Activated effector memory CD4-positive, alpha-beta T cell treated with Interleukin-2 at 50 U/mL for 16 hours (primary cell): ENCODE measurements at places on chromosomes 16 and 17.

DNA sequence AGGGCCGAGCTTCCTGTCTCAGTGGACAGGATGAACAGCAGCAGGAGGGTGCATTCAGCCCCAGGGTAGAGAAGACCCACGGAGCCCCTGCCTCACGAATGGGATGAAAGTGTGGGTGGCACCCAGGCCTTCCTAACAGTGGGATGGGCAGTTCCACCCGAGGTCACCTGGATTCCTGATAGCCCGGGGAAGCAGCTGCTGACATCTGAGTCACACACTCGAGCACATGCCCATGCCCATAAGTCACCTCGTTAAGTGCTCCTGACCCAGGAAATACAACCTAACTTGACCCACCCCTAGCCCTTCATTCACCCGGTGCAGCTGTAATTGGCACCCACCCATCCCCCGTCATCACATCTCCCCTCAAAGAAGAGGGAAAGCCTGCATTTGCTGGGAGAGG is 85.3 kb upstream of the FOXF1 start:
- DNase-seq: no peak

- DNase-seq: no peak
Measured at GRCh38 chr16:86211800-86212199, 298.5 kb upstream of the FOXF1 start.

- no peak for DNase-seq
Measured at GRCh38 chr17:81996232-81996756, 18.9 kb downstream of the ASPSCR1 start.

DNA sequence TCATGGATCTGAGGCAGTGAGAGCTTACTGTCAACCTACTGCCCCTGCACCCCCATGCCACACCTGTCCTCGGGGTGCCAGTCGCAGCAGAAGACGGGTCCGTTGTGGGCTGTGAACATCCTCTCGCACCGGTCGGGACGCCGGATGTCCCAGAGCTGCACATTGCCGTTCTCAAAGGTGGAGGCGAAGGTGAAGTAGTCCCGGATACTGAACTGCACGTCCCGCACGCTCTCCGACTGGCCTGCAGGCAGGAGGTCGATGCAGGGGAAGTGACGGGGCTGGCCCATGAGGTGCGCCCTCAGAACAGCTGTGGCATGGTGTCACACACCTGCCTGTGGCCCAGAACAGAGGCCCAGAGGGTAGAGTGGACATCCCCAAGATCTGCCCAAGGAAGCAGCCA is 2.7 kb downstream of the WDR24 start:
- no peak for DNase-seq

DNA sequence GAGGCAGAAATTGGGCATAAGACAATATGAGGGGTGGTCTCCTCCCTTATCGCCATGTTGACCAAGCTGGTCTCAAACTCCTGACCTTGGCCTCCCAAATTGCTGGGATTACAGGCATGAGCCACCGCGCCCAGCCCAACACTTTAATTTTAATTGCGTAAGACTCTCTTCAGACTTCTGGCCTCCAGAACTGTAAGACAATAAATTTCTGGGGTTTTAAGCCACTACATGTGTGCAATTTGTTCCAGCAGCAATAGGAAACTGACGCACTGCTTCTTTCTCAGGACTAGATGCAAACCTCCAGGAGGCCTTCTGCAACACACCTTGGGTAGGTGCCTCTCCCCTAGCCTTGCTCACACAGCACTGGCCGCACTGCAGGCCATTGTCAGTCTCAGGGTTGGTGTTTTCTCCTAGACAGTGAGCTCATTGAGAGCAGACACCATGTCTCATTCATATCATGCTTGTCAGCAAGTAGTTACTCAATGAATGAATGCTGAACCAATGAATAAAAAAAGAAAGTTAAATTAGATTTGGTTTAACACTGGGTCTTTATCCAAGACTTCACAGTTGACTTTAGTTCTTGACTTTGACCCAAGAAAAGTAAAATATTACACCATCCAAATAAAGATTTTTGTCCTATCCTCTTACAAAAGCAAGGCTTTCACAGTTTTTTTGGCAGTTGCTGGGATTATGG is 5.5 kb upstream of the ACSF2 start:
- no peak for DNase-seq

DNA sequence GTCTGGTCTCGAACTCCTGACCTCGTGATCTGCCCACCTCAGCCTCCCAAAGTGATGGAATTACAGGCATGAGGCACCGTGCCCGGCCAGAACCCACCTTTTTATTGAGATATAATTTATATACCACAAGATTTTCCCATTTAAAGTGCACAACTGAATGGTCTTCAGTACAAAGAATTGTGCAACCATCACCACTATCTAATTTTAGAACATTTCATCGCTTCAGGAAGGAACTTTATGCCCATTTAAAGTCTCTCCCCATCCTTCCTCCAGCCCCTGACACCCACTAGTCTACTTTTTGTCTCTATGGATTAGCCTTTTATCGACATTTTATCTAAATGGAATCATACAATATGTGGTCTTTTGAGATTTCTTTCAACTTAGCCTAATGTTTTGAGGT is 25.4 kb upstream of the HELZ start:
- no peak for DNase-seq

- DNase-seq: no peak
Measured at GRCh38 chr17:5919089-5919488, 151.1 kb upstream of the WSCD1 start.

- DNase-seq: no peak
Measured at GRCh38 chr16:7967996-7968509, 622.3 kb downstream of the TMEM114 start.

DNA sequence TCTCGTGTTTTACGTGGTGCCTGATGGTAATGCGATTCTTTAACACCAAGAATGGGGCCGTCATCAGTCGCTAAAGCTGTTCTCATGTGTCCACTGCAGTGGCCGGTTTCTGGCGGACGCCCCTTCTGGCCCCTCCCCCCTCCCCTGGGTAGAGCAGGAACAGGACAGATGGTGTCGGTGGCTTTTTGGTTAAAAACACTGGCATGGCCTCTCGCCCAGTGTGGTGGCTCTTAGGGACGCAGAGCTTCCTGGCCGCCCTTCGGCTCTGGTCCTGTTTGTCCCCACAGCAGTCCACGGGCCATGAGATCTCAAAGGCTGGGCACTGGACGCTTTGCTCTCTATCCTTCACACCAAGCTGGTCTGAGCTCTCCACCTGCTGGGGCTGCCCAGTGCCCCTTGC is 151.8 kb downstream of the BANP start:
- no peak for DNase-seq

DNA sequence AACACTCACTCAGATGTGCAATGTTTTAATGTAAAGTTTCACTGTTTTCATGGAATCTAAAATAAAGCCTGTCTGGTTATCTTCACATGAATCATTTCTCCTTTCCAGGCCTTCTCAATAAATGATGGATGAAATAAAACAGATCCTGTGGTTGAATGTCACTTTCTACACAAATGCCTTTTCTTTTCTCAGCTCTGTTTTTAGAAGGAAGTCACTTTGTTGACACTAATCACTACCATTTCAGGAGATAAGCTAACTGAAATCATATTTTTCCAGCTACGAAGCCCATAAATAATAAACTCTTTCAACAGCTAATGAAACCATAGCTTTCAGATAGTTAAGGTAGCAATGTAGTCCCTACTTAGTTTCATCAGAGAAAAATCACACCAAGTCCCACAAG is 17.9 kb downstream of the NME2 start:
- no peak for DNase-seq

DNA sequence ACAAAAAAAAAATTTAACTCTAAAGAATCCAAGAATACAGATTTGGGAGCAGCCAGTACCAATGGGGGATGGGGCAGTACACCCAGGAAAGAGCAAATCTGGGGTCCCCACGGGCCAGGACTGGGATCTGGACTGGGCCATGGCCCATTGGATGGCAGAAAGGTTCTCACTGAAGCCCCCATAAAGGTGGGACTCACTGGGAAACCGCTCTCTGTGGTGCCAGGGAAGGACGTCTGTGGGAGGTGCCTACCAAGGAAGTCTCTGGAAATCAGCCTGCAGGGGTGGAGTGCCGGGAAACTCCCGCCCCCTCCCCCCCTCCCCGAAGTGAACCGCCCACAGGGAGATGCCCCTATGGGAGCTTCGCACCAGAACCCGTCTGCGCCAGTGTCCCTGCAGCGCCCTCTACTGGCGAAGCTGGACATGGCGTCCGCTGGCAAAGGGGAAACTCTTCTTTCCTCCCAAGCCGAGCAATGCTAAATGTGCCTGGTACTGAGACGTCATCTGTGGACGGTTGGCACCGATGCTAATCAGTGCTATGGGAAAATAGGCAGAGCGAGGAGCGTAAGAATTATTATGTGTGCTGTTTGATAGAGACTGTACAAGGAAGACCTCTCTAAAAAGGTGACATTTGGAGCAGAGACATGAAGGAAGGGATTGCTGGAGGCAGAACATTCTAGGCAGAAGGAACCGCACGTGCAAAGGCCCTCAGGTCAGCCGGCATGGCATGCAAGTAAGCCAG is 671.1 kb downstream of the WWOX start:
- peak; percentile 77 for DNase-seq

GRCh38 chr17:75645889-75646637 is 12.8 kb downstream of the SMIM5 start:
- DNase-seq: no peak

DNA sequence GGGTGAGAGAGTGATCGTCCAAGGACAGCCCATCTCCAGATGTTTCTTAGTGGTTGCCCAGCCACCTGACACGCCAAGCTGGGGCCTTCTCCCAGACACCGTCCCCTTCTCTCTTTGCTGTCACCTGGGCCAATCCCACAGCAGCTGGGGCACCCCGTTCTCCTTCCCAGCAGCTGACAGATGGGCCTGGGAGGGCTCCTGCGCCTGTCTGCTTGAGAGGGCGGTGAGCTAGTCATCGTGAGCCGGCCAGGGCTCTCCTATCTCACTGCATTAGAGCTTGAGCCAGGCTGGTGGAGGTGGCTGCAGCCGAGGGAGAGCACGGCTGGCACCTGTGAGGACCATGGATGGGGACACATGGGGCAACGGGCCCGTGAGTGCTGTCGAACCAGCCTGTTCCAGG is 41.2 kb downstream of the RAB11FIP3 start:
- DNase-seq: no peak

- DNase-seq: no peak
Measured at GRCh38 chr17:75075597-75076336, 12.0 kb upstream of the SLC16A5 start.

DNA sequence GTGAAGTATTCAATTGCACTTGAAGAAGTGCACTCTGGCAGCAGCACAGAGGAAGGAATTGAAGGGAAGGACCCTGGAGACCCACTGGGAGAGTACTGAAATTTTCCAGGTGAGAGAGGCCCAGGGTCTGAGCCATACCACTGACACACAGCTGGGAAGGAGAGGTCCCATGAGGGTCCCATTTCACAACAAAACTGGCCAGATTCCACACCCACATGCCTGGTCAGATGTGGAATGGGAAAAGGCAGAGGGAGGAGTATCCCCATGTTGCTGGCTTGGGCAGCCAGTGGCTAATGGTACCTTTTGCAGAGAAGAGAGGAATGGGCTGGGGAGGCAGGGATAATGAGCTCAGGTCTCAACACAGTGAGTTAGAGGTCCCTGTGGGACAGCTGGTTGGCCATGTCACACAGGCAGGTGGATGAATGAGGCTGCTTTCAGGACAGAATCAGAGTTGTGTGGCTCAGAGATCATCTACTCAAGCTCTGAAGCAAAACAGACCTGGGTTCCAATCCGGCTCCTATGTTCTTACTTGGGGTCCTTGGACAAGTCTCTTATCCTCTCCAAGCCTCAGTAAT is 26.2 kb upstream of the NGFR start:
- DNase-seq: no peak

DNA sequence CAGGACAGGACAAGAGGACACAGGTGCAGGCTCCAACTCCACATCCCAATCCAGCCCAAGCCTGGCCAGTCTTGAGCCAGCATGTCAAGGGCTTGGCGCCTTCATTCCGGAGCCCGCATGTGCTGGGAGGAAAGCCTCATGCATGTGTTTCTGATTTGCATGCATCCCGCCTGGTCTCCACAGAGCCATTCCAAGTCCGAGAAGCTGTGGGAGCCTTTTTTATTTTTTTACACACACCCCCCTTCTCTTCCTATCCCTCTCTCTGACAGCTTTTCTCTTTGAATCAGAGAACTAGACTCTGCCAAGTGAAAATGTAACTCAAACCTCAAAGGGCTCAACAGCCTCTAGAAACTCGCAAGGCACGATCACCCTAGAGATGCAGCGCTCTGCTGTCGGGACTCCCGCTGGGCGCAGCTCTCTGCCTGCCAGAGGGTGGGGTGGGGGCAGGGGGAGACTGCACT is 45.1 kb downstream of the NOG start:
- no peak for DNase-seq

DNA sequence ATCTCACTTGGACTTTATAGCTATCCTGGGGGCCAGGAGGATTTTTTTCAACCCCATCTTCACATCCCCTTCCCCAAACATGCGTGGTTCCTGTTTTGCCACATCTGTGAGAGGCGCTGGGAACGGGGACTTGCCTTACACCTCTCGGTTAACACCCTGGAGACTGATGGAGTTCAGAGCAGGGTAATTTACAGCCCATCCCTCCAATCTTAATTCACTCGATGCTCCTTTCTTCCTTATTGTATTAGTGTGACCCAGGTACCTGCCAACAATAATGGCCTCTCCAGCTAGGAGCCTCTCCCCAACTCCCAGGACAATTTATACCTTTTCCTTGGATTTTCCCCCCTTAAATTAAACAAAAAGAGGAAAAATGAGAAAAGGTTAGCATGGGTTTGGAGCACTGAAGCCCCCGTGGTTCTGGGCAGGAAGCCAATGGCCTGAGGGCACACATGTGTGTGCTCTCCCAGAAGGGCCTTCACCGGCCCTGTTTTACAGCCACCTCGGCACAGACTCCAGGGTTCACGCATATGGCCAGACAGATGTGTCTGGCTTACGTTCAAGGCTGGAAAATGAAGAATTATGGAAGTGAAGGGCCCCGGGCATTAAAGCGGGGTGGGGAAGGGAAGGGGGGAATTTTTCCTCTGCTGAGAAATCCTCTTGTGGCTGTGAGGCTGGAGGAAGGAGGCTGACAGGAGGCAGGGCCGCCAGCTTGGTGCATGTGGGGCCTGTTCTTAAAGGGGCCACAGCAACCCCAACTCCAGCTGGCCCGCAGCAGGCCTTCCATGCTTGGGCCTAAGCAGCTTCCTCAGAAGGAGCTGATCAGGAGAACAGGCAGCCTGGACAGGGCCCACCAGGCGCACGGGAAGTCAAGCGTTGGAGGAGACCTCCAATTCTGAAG is 21.4 kb downstream of the HIC1 start:
- DNase-seq: no peak

GRCh38 chr17:68378268-68379176 is 78.8 kb downstream of the WIPI1 start:
- DNase-seq: no peak

- DNase-seq: no peak
Measured at GRCh38 chr16:28845761-28846079, 428 bp downstream of the TUFM start.

- DNase-seq: no peak
Measured at GRCh38 chr16:88464447-88465318, 11.6 kb downstream of the ZFPM1 start.

GRCh38 chr17:58391302-58391984 is 25.9 kb downstream of the RNF43 start:
- DNase-seq: no peak
